ENCODE measurements at places on chromosomes 4 and X. TPM values are rescaled to one million over a fixed set of nuclear protein-coding genes. Genes with fewer than 3 reads are reported as not detected.

The GYPE gene
- 1.1 TPM for polyA plus RNA-seq

The CDS1 gene
- polyA plus RNA-seq: 0.45 TPM

The LRP2BP gene
- polyA plus RNA-seq: 1.3 TPM

The P2RY8 gene
- polyA plus RNA-seq: 2.2 TPM

The USP17L19 gene
- polyA plus RNA-seq: not detected

The ITM2A gene
- 76.3 TPM for polyA plus RNA-seq
